ENCODE measurements at places on chromosomes 12 and 14.

GRCh38 chr12:120711411-120711810, 1.2 kb downstream of the UNC119B start:
- DNase-seq: no peak

DNA sequence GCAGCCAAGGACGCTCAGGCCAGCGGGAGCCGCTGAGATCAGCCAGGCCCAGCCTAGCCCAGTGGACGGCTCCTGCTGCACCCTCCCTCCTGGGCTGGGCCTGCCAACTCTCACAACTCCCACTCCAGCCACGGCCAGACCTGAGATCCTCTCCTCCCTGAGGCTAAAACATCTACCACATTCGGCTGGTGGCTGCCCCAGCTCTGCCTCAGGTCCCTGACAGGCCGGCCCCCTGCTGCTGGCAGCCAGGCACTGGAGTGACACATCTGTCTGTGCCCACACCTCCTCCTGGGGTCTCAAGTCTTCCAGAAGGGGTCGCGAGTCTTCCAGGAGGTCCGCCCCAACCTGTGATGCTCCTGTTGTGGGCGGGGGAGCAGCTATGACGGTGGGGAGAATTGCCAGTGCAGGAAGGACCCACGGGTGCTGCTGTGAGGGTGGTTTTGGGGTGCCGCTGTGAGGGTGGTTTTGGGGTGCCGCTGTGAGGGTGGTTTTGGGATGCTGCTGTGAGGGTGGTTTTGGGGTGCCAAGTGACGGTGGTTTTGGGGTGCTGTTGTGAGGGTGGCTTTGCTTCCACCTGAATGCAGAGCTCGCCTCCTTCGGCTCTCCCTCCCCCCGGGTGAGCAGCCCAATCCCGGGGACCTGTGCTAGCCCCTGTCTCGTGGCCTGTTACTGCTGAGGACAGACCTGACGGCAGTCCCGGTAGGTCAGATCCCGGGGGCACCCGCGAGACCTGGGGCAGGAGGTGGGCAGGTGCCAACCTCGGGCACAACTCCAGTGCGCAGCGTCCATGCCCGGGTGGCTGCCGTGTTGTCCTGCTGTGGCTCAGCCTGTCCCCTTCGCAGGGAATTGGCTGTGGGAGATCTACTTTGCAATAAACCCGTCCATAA, 27.5 kb upstream of the C14orf180 start:
- no peak for DNase-seq

- DNase-seq: peak; percentile 5
Measured at GRCh38 chr14:59126714-59127436, 61.6 kb upstream of the DAAM1 start.

DNA sequence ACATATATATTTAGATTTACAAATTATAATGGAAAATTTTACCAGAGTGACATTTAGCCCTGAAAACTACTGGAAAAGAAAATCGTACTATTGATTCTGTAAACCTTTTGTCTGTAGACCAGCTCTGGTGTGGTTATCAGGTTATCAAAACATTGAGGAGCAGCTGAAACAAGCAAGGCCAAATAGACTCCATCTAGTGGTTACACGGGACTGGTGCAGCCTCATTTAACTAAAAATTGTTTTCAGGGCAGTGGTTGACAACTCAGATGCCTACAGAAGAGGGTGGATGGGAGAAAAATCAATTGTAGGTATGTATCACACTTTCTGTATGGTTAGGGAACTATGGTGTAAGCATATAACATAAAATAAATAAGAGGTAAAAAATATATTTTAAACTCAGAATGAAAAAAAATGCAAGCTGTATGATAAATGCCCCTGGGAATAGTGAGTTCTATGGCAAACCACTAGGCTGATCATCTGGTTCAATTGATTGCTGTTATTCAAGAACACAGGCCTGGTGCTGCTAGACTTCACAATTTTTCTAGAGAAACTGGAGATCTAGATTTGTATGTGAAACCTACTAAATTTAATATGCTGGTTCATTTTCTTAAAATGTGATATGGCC, 51.2 kb downstream of the ACSS3 start:
- no peak for DNase-seq

GRCh38 chr12:53558631-53559030, 51.3 kb upstream of the NPFF start:
- DNase-seq: no peak

DNA sequence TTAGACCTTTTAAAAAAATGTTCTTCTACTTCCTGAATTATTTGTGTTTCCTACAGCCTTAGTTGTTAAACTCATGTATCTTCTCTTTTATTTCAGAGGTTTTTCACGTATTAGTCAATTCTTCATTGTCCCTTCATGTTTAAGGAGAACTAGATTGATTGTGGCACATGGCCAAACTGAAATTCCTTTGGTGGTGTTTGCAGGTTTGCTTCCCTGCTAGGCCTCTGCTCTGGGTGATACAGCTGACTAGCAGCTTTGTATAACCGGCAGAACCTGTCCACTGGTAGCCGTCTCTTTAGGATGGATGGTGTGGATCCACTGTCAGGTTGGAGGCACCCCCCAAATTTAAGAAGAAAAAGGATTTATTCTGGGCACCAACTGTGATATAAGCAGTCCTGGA, 262.1 kb downstream of the FBXL14 start:
- no peak for DNase-seq

- DNase-seq: no peak
Measured at GRCh38 chr12:56626701-56627100, 3.4 kb downstream of the BAZ2A start.

GRCh38 chr12:30965613-30965985, 39.1 kb downstream of the TSPAN11 start:
- DNase-seq: no peak

DNA sequence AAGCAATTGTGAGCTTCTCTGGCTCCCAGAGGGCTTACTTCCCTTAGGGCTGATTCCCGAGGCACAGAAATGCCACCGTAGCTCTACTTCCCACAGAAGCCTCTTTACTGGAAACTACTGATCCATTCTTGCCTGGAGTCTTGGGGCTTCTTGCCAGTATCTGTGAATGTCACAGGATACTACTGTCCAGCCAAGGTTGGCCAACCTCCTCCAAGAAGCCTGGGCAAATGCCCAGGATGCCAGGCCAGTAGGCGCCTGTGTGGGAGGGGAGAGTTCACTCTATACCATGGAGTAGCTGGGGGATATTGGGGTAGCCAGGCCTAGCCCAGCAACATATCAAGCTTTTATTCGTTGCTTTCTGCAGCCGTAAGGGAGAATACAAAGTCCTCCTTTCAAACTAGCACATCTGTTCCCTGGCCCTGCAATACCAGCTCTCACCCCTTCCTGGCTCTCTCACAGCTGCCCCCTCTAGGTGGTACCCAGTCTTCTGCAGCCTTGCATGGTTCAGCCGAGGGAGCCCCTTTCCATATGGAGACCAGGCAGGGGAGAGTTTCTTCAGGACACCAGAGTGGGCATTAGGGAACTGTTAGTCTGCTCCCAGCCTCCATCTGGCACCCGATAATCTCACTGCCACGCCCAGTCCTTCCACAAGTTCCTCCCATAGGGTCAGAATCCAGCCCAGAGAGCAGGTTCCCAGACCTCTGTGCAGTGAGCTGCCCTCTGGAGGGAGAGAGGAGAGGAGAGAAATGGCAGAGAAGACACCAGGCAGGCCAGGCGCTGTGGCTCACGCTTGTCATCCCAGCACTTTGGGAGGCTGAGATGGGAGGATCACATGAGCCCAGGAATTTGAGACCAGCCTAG, 24.3 kb upstream of the PLEK2 start:
- DNase-seq: no peak

DNA sequence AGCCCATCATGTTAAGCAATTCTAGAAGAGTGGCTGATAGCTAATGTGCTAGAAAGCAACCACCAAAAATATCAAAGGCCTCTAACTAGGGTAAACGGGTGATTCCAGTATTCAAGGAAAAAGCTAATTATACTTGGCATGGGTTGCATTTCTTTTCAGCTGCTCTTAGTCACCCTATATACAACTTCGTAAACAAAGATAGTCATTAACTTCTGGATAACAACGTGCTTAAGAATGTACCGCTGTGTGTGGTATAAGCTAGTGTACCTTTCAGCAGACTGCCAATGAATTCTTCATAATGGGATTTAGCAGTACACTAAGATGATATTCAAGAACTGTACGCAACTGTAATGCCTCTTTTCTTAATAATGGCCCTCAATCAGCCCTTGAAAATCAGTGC, 42.2 kb upstream of the SLC6A13 start:
- no peak for DNase-seq

DNA sequence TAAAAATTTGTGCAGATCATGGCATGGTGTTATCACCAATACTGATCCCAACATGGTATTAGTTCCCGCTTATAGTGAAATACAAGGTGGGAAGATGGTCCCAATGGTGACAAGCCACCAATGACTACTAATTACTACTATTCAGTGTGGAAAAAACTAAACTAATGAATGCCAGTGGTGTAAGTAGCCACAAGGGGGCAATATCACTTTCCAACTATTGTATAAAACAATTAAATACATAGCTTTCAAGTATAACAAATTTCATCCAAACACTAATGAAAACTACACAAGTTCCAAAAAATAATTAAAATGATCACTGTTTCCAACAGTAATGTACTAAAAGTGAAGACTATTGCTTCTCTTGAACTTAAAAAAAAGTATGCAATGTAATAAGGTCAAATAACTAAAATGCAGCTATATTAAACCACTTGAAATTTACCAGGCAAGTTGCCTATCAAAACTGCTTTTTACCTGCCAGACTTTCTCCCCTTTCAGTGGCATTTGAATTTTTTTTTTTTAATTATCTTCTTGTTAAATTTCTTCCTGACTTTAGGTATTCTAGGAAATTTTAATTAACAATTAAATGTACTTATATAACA, 58.0 kb downstream of the PAPLN start:
- DNase-seq: no peak

GRCh38 chr12:74896186-74896585, 313.5 kb downstream of the KCNC2 start:
- no peak for DNase-seq

DNA sequence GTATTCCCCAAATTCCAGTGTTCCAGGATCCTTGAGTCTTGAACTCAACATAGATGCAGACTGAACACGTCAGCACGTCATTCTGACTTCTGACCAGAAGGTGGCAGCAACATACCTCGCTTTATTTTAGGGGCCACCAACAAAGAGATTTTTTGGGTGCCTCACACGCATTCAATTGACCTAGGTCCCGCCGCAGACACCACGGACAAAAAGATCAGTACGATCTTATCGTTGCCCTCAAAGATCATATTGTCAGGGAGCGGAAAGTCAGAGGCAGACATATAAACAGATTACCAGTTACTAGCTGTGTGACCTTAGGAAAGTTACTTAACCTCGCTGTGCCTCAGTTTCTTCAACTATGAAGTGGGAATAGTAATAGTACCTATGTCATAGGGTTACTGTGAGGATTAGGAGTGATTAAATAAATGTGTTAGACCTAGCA, 6.5 kb upstream of the PRPH start:
- DNase-seq: peak; percentile 65

DNA sequence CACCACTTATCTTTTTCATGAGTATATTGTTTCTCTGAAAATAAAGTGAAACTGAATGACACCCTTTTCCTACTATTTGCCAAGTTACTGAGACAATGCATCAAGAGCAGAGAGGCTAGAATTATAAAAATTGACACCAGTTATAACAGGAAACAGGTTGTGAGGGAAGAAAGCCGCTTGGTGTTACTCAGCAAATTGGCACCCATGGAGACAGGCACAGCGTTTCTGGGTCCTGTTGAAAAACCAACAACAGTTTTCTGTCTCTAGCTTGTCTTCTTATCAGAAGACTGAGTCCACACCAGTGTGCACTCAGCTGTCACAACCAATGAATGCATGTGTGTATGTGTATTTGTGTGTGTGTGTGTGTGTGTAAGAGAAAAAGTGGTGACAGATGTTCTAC, 267.7 kb downstream of the KCNH5 start:
- no peak for DNase-seq

DNA sequence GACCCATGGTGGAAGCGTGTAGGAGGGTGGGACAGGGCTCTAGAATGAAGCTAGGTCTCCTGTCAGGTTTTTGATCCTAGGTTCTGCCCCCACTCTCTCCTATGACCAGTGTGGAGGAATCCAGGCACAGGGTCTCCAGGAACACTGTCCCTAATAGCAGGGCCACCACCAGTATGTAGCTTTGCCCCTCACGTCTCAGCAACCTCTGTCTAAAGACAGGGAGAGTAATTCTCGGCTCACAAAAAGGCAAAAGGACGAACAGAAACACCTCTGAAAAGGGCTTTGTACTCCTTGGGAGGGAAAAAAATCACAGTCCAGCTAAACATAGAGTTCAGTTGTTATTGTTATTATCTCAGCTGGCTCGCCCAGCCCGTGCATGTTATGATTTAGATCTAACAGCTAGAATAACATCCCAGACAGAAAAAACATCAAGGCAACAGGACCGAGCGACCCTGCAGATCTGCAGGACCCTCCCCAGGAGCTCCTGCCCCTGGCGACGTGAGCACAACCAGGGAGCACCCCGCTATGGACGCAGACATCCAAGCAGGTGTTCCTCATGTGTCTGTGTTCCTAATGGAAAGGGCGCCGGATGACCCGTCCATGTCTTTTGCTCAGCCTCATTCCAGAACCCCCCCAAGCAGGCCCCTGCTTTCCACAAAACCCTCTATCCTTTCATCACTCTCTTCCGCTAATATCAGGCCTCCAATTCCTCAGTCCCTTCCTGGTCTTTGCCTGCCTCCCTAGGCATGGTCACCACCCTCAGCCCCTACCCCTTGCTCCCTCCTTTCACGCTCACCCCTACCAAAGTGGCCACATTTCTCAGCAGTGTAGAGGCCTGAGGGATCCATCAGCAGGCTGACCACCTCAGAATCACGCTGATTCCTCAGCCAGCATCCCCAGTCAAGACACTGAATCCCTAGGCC, 14.2 kb upstream of the SLC6A12 start:
- no peak for DNase-seq

Data from activated CD4-positive, alpha-beta T cell treated with anti-CD3 and anti-CD28 coated beads, Interleukin-2, amount 50 U/mL, for 48 hours (primary cell).